Cardiac muscle cell (in vitro differentiated cells and primary cell): ENCODE measurements at places on chromosomes 11 and 22. TPM values are rescaled to one million over a fixed set of nuclear protein-coding genes. Genes with fewer than 3 reads are reported as not detected.

The LRRC74B gene
- polyA plus RNA-seq = 1.2 TPM in 1 of 2 replicates, not detected in the other

The KLHDC7B gene
- 0.45 TPM in 1 of 2 replicates, not detected in the other for polyA plus RNA-seq

The FXYD2 gene
- 2.3 and 4.4 TPM in 2 replicates for polyA plus RNA-seq

- DNase-seq = no peak
Observed at GRCh38 chr22:45585437-45585755, 82.7 kb downstream of the FBLN1 start.

DNA sequence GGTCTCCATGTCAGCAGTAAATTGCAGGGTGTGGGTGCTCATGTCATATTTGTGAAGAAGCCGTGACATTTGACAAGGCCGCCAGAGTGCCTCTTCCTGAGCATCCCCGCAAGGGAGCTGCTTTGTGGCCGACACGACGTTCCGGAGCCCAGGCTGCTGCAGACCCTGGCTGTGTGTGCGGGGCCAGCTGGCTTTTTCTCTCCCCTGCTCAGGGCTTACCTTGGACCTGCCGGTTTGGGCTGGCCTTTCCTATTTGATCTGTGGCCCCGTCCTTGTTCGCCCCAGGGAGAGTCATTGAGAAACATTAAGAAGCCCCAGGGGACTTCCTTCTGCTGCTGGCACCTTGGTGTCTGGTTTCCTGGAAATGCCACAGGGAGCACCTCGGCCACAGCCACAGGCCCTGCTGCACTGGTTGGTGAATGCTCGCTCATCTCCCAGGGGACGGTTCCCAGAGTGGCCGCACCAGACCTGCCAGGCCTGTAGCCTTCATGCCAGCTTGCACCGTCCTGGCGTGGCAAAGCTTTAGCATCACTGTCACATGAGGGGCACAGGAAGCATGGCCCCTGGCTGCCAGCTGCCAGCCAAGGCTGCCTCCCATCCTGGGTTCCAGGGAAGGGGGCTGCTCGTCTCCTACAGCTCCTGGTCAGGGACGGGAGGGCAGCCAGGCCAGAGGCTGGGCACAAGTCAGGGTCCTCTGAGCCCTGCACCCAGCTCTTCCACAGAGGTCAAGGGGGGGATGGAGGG lies 5.4 kb downstream of the GRK2 start:
- DNase-seq = no peak

DNA sequence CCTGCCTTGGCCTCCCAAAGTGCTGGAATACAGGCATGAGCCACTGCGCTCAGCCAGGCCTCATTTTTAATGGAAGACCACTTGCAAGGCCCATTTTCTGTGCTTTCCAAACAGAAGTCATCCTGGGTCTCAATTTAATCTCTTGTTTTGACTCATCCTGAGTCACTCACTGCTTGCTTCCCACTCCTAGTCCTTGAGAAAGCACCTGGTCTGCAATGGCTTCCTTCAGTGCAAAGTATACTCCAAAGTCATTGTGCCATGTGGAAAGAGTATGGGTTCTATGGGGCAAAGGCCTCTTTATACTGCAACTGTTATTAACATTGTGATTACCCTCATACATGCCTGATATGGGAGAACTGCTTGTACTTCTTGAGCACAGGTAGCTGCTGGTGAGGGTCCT lies 18.3 kb upstream of the SLC5A1 start:
- DNase-seq = no peak

GRCh38 chr11:109892321-109892794 lies 200.8 kb upstream of the ZC3H12C start:
- no peak for DNase-seq

GRCh38 chr11:134398644-134399292 lies 13.3 kb downstream of the B3GAT1 start:
- DNase-seq = no peak

GRCh38 chr22:41768430-41768829 lies 32.0 kb upstream of the CCDC134 start:
- DNase-seq = no peak

- peak; percentile 82 for DNase-seq
Observed at GRCh38 chr11:62337303-62338181, at the start of gene ASRGL1. Gene ASRGL1, plus strand, starts transcription at chr11:62337448. Its CDS starts 530 bp downstream, at chr11:62337978.

DNA sequence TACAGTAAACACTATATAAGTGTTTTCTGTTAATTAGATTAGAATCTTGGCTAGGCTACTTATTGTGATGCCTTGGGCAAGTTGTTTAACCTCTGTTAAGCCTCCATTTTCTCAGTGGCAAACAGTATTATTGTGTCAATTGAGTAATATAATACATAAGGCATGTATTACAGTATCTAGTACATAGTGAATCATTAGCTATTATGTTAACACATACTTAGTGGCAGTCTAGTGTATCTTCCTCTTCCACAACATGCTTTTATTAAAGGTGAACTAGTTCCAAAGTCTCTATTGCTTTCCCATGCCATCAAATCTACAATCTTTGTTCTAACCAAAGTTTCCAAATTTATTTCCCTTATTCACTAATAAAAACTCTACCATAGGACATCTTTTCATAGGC lies 200.9 kb downstream of the SOX6 start:
- DNase-seq = no peak
